ENCODE measurements at places on chromosomes 4 and X.

DNA sequence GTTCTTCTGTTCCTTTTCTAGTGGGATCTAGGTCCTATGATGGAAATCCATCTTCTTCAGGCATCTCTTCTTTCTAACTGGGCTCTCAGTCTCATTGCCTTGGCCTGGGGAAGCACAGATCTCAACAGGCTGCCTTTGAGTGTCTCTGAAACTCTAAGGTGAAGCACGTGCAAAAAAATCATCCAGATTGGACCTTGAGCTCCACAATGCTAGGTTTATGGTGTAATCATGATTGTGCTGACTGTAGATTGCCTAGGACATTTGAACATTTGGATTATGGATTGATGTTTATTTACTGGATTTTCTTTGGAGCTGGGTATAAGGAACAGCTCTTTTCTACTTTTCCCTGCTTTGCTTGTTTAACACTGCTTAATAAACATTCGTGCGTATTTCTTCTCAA, 191.5 kb upstream of the NR3C2 start:
- no peak for DNase-seq

DNA sequence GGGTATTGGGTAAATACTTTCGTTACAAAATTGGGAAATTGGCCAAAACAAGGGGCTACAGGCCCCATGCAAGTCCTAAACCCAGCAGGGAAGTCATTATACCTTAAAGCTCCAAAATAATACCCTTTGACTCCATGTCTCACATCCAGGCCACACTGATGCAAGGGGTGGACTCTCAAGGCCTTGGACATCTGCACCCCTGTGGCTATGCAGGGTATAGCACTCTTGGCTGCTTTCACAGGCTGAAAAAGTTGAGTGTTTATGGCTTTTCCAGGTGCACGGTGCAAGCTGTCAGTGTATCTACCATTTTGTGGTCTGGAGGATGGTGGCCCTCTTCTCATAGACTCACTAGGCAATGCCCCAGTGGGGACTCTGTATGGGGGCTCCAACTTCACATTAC, 326.5 kb downstream of the TEX13C start:
- DNase-seq = no peak

- no peak for DNase-seq
Observed at GRCh38 chr4:81555489-81555888, 83.8 kb upstream of the RASGEF1B start.

DNA sequence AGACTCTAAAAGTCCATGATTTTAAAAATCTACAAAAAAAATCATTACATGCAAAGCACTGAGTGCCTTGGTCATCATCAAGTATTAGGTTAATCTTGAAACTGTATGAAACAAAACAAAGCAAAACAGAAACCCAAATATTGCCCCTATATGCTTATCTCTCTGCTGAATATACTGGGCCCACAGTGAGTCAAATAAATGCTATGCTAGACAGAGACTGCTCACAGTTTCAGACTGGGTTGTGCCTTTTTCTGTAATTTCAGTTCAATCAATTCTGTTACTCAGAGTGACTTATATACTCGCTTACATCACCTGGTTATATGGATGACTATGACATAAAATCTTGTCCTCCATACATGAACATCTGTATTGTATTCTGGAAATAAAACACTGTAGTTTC, 257.1 kb upstream of the ACTRT1 start:
- DNase-seq = no peak

DNA sequence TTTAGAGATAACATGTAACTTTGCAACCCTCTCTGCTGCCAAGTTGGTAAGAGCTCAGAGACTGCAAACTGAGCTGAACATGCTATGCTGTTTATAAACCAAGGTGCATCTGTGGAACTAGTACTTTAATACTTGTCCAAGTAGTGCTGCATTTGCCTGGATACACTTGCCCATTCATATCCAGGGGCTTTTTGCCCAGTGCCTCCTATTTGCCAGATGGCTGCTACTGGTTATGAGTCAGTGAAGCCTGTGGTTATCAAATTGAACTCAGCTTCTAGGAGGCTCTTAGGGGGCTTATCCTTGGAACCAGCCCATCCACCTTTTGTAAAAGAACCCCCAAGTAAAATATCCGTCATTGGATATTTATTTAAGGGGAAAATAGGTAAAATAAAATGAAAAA, 79.6 kb downstream of the AFF2 start:
- DNase-seq = no peak

DNA sequence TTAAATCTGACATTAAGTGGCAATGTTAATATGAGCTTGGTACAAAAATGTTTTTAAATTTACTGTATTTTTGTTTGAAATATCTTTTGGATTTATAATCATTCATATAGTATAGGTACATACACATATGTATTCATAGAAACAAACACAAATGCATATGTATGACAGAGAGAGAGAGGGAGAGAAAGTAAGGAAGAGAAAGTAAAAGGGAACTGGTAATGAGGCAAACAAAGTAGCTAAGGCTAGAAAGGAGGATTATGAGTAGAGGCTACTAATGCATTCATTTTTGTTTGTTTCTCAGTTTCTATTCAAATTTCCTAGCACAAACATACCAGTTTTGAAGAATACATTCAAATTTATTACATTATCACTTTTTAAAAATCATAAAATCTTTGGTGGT, 132.4 kb downstream of the GLRA3 start:
- DNase-seq = no peak

DNA sequence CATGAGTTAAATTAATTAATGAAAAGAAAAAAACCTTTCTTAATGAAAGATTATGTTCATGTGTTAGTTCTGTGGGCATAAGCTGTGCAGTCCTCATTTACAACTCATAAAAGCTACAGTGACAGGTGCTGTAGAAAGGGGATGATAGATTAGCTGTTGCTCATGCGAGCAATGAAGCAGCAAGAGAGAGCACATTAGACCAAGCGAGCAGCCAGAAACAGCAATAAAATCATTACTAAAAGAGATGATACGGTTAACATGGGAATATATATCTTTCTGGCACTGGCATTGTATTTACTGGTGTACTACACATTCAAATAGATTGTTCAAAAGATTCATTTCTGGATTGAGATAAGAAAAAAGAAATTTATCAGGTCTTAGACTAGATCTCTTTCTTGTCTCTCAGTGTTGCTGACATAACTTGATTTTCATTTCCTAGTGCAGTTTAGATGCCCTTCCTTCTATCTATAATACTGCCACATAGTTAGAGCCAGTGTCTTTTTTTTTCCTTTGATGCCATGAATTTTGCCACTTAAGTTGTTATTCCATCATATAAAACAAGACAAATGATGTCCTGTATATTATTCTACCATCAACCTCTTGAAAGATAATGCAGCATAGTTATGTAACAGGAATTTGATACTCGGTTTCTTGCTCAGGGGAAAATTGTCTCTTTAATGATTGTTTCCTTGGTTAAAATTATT, 164.6 kb downstream of the BANK1 start:
- DNase-seq = no peak

DNA sequence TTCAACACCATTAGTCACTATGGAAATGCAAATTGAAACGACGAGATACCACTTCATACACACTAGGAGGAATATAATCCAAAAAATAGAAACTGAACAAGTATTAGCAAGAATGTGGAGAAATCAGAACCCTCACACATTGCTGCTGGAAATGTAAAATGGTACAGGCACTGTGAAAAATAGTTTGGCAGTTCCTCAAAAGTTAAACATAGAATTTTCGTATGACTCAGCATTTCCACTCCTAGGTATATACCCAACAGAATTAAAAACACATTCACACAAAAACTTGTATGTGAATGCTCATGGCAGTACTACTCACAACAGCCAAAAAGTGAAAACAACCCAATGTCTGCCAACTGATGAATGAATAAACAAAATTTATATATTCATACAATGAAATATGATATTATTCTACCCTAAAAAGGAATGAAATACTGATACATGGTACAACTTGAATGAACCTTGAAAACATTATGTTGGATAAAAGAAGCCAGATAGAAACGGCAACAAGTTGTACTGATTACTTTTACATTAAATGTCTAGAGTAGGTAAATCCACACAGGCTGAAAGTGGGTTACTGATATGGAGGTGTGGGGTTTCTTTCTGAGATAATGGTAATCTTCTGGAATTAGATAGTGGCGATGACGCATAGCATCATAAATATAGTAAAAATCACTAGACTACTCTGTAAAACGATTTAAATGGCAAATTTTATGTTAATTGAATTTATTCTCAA, 22.3 kb downstream of the TEC start:
- DNase-seq = no peak

DNA sequence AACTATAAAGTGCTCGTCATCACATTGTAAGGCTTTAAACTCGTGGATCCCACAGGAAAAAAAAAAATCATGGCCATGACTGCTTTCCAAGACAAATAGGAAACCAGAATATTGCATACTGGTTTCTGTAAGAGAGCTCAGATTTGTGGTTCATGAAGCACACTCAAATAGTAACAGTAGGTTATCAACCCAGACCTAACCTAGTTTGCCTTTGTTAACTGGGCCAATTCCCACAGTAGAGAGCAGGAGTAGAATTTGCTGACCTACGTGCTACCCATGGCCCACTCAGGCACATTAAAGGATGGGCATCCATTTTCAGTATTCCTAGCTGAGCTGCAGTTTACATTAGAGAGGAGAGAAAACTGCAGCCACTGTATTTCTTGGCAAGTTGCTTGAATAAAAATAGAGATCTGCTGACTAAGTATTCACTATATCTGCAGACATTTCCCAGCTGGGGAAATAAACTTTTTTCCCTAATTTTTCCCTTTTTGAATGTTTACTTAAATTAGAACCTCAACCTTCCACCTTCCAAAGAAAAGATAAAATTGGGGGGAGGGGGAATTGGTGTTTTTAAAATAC, 218.5 kb downstream of the SPANXN3 start:
- no peak for DNase-seq

- DNase-seq = no peak
Observed at GRCh38 chrX:118222421-118222820, 105.8 kb upstream of the KLHL13 start.

GRCh38 chrX:124263743-124264142, 68.7 kb upstream of the TEX13D start:
- DNase-seq = no peak

GRCh38 chr4:54542119-54542438, 115.7 kb upstream of the KIT start:
- no peak for DNase-seq

GRCh38 chr4:129046055-129046959, 47.0 kb downstream of the SCLT1 start:
- no peak for DNase-seq

DNA sequence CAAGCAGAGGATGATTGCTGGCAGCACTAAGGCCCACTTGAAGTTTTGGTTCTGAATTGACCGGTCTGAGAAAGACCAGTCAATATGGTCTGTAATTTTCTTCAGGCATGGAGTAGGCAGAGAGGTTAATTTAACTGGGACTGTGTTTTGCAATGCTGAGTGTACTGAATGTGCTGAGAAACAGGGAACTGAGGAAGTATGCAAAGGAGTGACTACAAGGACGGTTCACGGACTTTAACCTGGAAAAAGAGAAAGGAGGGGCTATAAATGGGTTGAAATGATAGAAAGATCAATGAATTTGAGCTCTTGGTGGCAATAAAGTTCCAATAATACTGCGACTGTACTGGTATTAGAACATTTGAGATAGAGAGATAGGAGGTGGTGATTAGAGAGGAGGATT, 84.5 kb downstream of the MAGEB17 start:
- no peak for DNase-seq

DNA sequence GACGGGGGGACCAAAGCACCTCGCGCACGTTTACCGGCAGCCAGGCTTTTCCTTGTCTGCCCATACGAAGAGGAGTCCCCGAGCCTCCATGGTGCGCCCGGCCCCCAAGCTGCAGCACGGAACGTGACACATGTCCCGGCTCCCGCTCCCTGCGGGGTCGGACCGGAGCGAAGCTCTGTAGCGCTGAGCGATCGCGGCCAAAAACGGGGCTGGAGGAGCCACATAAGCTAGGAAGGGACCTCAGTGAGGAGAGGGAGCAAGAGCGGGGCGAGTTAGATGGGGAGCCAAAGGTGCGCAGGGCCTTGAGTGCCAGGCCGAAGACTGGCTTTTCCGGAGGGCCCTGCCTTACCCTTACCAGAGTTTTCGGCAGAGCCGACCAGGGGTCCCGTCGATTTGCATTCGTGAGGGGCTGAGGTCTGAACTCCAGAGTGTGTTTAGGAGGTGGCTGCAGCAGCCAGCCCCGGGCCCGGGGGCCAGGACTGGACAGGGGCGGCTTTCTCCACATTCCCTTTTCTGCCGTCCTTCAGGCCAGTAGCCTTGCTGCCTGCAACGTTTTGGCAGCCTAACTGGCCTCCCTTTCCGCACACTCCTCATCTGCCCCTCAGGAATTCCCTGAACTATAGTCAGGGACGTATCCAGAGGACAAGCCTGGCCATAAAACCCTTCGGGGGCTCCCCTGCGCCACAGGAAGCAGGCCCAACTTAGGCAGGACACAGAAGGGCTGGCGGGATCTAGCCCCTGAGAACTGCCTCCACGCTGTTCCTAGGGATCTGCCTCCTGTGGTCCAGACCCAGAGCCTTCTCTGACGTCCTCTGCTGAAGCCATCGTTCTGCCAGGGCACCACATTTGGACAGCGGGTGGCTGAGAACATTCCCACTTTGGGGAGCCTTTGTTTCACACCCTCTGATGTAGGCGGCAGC, 689 bp downstream of the SSR4 start:
- DNase-seq = no peak

- DNase-seq = no peak
Observed at GRCh38 chr4:84001876-84002569, 466.1 kb downstream of the GPAT3 start.

DNA sequence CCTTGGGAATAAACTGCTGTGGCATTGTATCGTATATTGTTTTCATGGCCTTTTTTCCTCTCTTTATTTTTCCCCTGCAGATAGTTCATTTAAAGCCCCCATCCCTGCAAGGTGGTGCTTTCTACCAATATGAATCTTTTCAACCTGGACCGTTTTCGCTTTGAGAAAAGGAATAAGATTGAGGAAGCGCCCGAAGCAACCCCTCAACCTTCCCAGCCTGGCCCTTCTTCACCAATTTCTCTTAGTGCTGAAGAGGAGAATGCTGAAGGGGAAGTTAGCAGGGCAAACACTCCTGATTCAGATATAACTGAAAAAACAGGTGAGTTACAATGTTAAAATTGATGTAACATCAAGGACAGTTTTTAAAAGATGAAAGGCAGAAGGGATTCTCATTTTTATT, 601 bp downstream of the SMARCAD1 start:
- DNase-seq = no peak

DNA sequence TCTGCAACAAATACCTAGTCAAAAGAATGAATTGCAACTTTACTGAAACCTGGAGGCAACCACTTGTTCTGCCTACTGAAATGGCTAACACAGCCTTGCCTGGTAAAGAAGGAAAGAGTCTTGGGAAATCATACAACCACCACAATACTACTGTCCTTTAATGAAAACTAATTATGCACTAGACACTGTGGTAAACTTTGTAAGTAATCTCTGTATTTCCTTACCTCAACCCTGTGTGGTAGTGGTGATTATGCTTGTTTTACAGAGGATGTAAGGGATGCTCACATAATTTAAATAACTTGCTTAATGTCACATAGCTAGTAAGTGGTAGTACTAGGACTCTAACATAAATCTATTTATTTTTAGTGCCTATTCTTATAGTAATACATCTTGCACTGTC, 44.7 kb downstream of the TMEM156 start:
- DNase-seq = no peak

- DNase-seq = no peak
Observed at GRCh38 chr4:102139932-102140331, 205.3 kb downstream of the SLC39A8 start.

- peak; percentile 50 for DNase-seq
Observed at GRCh38 chr4:64539234-64539849, 130.1 kb upstream of the TECRL start.

- DNase-seq = peak; percentile 99
Observed at GRCh38 chrX:15737959-15738902, at the start of gene CA5B. Gene CA5B (plus strand): TSS chrX:15738270. CDS start chrX:15750024, 11,754 bp downstream.
